WTC11 (cell line): ENCODE measurements at places on chromosomes 7 and 10. TPM values are rescaled to one million over a fixed set of nuclear protein-coding genes. Genes with fewer than 3 reads are reported as not detected.
A peak's percentile ranks its signal among the peaks of the same experiment; 100 is the strongest.

DNA sequence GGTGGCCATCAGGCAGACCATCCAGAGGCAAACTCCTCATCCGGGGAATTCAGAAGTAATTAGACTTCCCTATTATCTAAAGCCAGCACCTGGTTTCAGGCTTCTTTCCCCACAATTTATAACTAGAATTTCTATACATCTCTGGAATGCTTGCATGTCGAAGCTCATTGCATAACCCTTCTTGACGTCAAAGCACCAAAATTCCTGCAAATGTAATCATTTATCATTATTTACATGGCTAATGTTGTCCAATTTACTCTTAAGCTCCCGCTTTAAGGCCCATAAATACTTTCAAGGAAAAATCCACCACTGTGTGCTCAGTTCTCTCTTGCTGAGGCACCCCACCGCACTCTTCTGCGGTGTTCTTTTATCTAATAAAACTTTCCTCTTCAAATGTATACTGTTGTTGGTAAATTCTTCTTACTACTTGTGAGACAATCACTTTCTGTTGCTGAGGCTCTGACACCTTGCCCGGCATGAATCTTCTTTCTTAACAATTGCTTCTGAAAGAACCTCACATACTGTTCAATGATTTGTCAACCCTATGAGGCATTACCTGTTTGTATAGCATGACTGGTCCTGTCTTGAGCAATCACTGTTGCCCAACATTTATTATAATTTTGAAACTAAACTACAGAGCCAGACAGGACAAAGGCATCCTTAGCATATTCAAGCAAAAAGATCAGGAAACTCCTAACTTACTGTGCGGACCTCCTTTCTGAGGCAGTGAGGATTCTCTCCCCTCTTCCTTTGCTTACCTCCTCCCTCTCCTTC is 17.4 kb upstream of the GPR141 start:
- no peak for DNase-seq

The ZNF138 gene
- total RNA-seq, result 15.4 to 21.4 TPM (median 16.0 TPM) in 3 replicates

DNA sequence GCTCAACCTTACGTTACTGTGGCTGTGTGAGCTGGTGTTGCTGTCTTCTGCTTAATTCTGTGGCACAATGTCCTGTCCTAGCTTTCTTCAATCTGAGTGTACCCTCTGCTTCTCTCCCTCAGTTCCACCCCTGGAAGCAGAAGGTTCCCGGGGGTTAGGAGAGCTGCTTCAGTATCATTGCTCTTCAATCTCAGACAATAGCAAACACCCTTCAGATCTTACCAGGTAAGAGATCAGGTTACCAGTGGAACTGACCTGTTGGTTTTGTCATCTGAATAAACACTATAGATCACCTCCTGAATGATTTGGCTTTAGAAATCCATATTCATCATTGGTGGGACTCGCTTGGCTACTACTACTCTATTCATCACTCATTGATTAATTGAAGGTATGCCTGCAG is 48.4 kb downstream of the DNAJB9 start:
- DNase-seq, result no peak

- DNase-seq, result peak; percentile 74
These were observed 220.0 kb downstream of the ARHGAP21 start for GRCh38 chr10:24503461-24504320.

DNA sequence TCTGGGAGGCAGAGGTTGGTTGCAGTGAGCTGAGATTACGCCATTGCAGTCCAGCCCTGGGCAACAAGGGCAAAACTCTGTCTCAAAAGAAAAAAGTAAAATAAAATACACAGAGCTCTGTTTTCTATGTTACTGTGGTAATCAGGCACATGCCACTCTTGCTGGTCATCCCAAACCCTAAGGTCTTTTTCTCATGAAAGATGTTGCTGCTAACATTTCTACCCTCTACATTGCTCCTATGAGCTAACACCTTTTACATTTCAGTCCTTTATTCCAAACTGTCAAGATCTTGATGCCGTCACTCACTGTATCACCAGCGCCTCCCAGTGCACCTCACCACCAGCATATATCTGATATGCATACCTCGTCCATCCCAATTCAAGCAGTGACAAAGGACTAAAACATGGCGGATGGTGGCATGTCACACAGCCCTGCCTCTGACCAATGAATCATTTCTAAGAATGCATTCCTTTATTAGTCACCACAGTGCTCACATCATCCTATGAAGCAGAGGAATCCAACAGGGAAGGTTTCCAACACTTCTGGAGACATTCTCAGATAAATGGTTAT is 4.3 kb downstream of the DAGLB start:
- DNase-seq, result no peak

The AOAH gene
- total RNA-seq, result 0.31 to 0.34 TPM in 2 of 3 replicates, not detected in the other

The HTR5A gene
- not detected in 3 replicates for total RNA-seq

- DNase-seq, result no peak
These were observed 325.7 kb upstream of the MKI67 start for GRCh38 chr10:128451879-128452278.

- DNase-seq, result no peak
These were observed 11.6 kb downstream of the PALD1 start for GRCh38 chr10:70490142-70490541.

DNA sequence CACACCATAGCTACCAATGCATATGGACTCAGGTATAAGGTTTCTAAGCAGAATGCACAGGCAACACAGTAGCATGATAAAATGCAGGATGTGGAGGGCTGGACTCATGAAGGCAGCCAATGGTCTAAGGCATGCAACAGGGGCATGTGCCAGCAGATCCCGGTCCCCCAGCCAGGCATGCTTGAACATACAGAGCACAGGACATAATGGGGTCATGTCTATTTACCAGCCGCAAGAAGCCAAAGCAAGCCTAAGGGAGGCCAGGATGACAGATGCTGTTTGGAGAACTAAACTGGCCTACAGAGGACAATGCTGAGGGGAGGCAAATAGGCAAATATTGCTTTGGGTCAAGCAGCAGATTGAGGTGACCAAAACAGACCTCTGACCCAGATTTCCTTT is 60.0 kb upstream of the PDLIM1 start:
- no peak for DNase-seq

GRCh38 chr7:91397096-91397495 is 132.9 kb downstream of the FZD1 start:
- DNase-seq, result no peak

DNA sequence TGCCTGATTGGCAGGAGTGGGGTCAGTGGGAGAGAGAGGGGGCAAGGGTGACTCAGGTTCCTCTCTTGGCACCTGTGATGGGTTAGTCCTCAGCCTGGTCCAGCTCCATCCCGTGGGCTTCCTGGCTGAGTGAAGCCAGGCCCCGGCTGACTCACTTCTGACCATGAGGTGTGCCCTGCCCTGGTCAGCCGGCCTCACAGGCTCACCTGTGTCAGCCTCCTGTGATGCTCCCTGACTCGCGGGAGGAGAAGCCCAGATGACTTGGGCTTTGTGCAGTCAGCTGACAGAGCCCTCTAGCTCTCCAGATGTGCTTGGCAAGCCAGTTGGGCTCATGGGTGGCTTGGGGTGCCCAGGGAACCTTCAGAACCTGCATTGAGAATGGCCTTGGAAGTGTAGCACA is 16.0 kb upstream of the PPIF start:
- DNase-seq, result no peak

- no peak for DNase-seq
These were observed 489.8 kb upstream of the ZMIZ1 start for GRCh38 chr10:78578929-78579328.
